ENCODE measurements at places on chromosomes 1 and 21.

GRCh38 chr1:109312978-109313775, 6.4 kb upstream of the MYBPHL start:
- DNase-seq: peak; percentile 88

DNA sequence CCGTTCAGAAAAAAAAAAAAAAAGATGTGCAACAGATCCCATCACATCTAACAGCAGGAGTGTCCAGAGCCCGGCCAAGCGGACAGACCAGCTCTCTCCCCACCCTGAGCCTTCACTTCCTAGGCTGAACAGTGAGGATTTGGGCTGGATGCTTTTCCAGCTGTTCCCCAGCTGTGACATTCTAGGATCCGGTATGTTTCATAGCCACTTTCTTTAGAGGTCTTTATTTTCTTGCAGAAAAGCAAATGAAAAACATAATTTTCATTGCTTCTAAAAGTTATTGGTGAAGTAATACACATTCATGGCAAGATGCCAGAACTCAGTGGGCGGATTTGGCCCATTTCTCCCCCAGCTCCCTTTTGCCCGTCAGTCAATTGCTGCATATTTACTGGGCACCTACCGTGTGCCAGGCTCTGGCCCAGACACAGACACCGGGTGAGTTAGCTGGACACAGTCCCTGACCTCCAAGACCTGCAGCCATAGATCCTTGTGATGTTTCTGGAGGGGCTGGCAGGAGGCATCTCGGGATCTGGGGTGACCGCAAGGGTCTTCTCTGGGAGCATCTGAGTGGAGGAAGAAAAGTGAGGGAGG, 213.7 kb upstream of the VAMP3 start:
- no peak for DNase-seq

DNA sequence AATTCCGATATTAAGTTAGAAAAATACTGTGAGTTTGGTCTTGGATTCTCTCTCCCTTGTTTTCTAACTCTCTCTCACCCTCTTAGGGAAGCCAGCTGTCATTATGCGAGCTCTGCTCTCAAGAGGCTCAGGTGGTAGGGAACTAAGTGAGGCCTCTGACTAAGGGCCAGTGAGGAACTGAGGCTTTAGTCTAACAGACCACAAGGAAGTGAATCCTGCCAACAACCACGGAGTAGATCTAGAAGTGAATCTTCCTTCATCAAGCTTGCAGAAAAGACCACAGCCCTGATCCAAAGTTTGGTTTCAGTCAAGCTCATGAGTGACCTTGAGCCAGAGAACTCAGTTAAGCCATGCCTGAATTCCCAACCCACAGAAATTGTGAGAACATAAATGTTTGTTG, 180.1 kb upstream of the PRMT6 start:
- DNase-seq: no peak

DNA sequence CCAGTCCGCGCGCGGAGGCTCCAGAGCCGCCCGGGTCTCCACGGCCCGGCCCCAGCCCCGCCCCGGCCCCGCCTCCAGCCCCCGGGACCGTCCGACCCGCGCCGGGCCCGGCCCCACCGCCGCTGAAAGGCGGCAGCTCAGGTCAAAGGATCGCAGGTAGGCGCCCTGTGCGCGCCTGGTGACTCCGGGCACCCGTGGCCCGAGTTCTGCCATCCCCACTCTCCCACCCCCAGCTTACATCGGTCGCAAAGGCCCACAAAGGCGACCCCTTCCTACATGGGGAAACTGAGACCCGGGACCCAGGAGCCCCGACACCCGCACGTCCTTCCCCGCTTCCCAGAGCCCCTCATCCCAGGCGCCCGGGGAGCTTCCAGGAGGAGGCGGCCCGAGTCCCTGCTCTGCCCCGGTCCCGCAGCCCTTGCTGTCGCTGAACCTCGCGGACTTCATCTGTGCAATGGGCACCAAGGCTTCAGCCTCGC, at the start of gene TMEM200B:
TMEM200B (minus strand) TSS at position 17 of the 479 bp plus-strand sequence. CDS start 2,075 bp downstream, outside the sequence.
- DNase-seq: no peak

DNA sequence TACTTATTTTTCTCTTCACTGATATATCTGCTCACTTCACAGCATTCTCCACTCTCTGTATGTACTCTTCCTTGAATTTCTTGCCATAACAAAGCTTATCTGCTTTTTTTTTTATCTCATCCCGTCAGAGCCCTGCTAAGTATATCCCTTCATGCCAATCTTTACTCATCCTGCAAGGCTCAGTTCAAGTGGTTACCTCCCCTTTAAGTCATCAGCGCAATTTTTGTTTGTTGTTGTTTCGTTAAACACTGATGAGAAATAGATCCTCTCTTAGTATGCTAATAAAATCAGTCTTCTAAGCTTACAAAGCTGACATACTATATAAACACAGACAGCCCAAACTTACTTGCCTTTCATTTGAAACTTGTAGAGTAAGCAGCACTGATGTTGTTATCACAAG, 17.8 kb downstream of the COL24A1 start:
- no peak for DNase-seq

DNA sequence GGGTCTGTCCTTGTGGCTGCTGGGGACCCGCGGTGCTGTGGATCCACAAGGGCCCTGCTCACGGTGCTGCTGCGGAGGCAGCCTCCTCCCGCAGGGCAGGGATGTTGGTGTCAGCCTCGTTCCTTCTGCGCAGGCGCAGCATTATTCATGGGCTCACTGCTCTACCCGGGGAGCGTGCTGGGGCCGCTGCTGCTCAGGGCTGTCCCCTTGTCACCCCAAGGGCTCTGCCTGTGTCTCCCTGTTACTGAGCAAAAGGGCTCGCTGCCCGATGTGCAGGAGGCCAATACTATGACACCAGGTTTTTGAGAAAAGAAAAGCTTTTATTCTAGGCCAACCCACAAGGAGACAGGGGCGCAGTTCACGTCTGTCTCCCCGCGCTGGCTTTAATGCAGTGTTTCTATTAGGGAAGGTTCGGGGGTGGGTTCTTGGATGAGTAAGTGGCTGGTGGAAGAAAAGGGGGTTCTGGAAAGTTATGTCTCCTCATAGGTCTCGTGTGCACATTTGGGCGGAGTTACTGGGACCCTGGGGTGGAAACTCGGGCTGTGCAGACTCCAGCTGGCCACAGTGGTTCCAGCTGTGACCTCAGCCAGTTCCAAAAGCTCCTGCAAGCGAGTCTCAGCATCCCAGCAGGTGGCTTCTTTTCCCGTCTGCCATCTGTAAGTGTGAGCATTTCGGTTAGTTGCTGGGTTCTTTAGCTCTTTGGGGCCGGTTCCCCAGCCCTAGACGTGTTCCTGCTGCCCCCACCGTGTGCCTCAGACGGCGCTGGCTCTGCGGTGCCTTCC, 40.8 kb upstream of the LRRC3 start:
- DNase-seq: no peak

- DNase-seq: no peak
Measured at GRCh38 chr1:31573261-31573660, 3.1 kb upstream of the TINAGL1 start.

GRCh38 chr1:159208175-159208825, 3.6 kb downstream of the ACKR1 start:
- no peak for DNase-seq

DNA sequence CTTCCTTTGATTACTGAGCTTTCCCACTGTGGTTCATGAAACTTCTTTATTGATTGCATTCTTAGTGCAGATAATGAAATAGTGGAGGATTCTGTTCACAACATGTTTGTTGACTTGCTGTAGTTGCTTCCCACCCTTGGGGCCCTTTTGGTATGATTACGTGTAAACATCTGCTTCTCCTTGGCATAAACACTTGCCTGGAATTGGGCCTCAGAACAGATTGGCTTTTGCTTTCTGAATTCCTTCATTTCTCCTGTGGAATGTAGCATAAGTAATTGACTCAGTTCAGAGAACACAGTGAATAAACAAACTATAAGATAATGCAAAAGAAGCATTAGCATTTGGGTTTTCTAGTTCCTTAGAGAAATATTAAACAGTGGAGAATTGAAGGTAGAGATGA, 59.5 kb upstream of the LAMC2 start:
- no peak for DNase-seq

DNA sequence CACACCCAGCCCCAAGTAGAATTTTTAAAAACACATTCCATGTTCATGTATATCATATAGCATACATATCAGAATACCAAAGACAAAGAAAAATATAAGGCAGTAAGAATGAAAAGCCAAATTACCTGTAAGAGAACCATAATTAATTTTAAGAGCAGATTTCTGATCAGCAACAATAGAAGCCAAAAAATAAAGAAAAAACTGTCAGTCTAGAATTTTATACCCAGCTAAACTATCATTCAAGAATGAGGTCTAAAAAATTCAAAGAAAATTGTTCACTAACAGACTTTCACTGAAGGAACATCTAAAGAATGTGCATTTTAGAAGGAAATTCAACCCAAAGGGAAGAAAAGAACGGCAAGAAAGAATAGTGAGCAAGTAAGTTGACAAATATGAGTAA, 10.6 kb upstream of the FUCA1 start:
- no peak for DNase-seq

- no peak for DNase-seq
Measured at GRCh38 chr1:64865105-64865757, 101.1 kb downstream of the JAK1 start.

GRCh38 chr1:229028987-229029878, 241.7 kb upstream of the RAB4A start:
- peak; percentile 98 for DNase-seq

DNA sequence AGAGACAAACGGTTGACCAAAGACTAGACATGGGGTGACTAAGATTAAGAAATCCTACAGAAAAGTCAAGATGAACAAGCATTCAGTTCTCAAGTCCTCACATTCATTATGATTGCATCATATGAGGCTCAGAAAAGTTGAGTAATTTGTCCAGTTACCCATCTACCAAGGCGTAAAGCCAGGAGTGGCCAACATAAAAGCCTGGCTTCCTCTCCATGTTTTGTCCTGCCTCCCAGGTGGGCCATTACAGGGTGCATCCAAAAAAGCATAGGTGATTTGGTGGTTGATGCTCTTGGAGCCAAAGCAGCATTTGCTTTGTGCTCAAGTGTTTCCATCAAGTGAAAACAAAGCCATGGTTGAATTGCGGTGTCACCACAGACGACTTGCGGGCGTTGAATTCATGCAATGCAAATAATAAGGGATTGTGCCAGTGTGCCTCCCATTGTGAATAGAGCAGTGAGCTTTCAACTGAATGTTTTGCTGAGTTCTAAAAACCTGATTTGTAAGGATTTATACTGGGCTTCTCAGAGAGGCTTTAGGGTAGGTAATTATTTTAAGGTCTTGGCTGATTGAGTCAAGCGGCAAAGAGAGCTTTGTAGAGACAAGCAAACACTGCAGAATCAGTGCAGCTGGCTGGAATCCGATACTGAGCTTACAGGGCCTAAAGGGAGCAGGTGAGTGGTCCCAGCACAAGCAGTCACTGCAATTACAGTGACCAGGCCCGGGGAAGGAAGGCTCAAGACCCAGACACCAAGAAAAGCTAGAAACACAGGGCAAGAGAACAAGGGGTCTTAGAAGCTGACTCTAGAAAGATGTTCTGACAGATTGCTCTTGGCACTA, 54.1 kb downstream of the KCNJ15 start:
- no peak for DNase-seq

- DNase-seq: peak; percentile 61
Measured at GRCh38 chr1:198686069-198686728, 47.4 kb downstream of the PTPRC start.

- DNase-seq: no peak
Measured at GRCh38 chr1:206891412-206891811, 5.8 kb upstream of the IL24 start.

GRCh38 chr1:3226701-3227350, 157.8 kb downstream of the PRDM16 start:
- DNase-seq: no peak
